ENCODE measurements at places on chromosomes 11 and 22.
A peak's percentile ranks its signal among the peaks of the same experiment; 100 is the strongest.

- DNase-seq = no peak
Measured at GRCh38 chr11:123145220-123145619, 49.8 kb downstream of the CLMP start.

GRCh38 chr22:22700631-22701030, 56.2 kb downstream of the GGTLC2 start:
- no peak for DNase-seq

DNA sequence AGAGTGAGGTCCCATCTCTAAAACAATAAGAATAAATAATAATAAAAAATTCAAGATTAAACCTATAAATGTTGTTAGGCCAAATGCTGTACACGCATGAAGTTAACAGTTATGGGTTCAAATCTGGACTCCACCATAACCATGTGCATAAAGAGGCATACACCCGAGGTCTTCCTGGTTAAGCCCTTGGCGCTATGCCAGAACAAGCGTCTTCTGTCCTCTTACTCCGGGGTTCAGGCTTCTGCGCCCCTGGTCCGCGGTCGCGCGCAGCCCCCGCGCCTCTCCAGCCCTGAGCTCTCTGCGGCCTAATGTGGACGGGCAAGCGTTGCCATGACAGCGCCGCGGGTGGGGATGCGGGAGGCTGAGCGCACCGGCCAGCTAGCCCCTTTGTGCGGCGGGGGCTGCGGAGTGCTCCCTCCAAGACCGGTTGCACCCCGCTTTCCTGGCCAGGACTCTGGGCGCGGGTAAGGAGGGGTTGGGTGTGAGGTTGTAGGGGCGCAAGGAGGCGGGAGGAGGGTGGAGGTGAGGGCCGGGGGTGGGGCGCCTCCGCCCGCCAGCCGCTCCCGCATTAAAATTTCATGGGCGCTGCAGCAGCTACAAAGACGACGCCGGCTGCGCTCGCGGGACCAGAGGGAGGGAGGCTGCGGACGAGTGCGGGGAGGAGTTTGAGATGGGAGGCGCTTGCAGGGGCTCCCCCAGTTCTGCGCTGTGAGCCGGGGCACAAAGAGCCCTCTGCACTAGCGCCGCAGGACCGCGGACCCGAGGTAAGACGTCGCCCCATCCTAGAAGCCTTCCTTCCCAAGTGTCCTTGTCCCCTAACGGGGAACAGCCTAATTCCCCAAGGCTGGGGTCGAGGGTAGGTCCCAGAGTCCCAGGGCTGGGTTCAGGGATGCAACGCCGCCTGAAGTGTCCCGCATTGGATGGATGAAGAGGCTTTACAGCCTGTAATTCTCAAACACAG, at the start of gene MIAT:
TSS of gene MIAT (plus strand) at position 698 of the 961 bp plus-strand sequence.
- DNase-seq = no peak

DNA sequence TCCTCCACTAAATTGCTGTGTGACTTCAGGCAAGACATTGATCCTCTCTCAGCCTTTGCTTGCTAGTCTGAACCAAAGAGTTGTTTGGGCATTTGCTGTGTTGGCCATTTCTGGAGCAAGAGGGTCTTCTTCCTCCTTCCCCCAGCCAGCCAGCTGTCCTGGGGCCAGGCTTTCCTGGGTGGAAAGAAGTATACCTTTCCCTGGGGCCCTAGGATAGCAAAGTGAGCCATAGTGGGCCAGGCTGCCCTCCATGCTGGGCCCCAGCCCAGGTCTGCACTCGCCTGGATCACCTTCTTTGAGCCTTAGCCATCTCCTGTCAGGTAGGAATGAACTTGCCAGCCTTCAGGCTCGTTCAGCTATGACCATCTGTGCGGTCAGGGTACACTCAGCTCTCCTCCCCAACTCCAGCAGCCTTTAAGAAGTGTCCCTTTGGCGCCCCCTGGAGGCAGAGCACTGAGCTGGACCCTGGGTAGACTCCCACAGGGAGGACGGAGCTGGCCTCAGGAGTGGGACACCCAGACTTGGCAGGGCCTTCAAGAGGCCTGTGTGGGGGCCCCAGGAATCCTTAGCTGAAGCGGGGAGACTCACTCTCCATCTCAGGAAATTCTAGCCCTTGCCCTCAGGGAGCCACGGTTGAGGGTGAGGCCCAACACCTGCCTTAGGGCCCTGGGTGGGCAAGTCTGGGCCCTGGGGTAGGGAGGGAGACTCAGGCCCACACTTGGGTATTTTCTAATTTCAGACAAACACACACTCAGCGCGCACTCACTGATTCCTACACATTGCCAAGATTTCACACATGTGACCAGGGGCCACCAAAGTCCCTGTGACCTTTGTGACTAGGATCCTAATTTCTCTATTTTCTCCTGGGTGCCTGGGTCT, 35.6 kb upstream of the TPBGL start:
- peak; percentile 71 for DNase-seq

DNA sequence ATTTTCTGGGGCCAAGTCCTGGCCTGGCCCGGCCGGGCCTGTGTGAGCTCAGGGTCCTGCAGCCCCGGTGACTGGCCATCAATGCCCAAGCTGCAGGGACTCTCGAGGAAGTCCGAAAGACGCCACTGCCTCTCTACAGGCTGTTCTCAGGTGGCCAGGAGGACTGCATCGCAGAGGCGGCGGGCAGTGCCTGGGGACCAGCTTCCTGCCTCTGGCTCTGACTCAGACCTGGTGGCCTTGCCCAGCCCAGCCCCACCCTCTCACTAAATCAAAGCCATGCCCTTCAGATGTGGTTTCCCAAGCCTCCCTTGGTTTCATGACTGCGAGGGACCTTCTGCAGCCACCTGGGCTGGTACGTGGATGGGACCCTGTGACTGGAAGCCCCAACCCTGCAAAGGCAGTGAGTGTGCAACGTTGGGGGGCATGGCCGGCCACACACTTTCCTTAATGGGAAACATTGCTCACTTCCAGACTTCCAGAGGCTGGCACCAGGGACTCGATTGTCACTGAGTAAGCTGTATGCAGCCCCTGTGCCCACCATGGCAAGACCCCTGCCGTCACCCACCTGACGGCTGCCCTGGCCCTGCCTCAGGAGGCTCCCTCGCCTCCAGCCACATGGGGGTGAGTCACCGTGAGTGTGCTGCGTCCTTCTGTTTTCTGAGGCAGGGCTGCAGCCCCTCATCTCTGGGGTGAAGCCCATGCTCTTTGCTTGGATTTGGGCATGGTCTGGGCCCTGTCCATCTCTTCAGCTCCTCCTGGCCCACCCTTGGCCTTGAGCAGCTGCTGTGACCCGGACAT, 6.0 kb upstream of the FGF3 start:
- DNase-seq = no peak

DNA sequence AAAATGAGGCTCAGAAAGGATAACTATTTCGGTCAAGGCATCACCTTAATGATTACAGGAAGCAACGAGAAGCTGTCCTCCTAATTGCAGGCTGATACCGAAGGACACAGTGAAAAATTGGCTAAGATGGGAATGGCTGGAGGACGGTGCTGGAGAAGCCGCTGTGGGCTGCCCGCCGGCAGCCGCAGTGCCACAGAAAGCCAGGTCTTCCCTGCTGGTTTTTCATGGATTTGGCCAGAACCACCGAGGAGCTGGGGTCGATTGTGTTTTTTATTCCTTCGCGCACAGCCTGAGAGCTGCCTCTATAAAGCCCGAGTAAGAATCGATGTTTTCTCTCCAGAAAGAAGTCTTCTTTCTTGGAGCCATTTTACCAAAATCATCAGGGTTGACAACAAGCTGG, 1484.2 kb downstream of the BRD1 start:
- no peak for DNase-seq

GRCh38 chr22:38694049-38694448, 6.7 kb downstream of the JOSD1 start:
- DNase-seq = no peak

DNA sequence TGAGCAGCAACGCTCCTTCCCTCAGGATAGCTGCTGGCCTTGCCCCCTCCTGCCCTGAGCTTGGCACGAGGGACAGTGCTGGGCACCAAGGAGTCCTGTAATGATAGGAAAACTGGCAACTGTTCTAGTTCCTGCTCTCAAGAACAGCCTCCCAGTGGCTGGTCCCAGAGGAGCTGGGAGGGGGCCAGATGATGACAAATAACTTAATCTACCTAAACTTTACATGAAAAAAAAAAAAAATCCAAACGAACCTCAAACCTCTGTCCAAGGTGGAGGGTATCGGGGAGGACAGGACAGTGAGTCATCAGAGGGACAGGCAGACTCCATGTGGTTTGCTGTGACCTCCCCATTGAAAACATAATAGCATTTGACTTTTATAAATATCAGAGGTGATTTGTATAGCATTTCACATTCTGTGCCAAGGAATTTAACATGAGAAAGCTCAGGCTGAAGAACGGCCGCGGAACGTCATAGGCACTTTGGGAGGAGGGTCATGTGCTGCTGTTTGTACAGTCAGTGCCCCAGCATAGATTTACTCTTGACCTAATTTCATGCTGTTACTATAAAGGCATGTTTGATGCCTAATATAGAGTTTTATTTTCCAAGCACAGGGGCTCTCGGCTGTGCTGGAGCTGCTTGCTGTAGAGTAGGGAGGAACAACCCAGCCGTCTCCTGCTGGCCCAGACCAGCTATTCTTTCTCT, 98.2 kb upstream of the NNMT start:
- peak; percentile 85 for DNase-seq

GRCh38 chr11:67238894-67239782, 27.1 kb upstream of the GRK2 start:
- DNase-seq = no peak

GRCh38 chr22:37051391-37052385, at the start of gene KCTD17:
Gene KCTD17, plus strand, starts transcription at chr22:37051742. Its CDS starts 19 bp downstream, at chr22:37051761.
- DNase-seq = peak; percentile 78

DNA sequence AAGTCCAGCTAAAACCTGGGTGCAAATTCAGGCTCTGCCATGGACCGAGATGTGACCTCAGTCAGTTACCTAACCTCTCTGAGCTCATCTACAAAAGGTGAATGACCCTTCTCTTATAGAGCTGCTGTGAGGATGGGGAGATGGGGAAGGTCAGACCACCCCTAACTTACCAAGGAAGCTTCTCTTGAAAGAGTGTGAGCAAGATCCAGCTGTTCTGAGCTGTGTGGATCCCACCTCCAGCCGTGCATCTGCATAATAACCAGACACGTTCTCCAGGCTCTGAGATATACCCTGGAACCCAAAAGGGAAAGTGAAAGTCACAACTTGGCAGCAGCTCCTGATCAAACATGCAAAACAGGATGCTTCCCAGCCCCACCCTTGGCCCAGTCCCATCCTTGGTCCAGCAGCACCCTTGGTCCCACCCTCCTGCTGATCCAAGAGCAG, at the start of gene APOL3:
TSS of gene APOL3 (minus strand) at position 257 of the 444 bp plus-strand sequence. CDS start 11,700 bp downstream, outside the sequence.
- peak; percentile 45 for DNase-seq

DNA sequence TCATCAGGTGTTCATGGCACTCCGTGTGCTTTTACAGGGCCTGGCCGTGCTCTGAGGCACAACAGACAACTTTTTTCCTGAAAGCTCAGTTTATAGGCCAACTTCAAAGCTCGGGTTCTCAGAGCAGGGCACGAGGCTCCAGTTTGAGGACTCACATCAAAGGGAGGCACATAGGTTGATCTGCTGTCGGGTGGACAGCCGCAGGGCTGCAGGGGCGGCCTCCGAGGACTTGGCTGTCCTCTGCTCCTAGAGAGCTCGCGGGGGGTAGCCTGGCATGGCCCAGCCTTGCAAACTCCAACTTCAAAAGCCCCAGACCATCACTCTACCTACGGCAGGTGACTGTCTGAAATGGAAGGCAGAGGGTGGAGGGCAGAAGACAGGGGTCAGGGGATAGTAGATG, 31.6 kb downstream of the C11orf58 start:
- no peak for DNase-seq

GRCh38 chr22:31185056-31185455, 25.1 kb downstream of the RNF185 start:
- DNase-seq = no peak

- DNase-seq = no peak
Measured at GRCh38 chr11:134845474-134846327, 433.7 kb upstream of the B3GAT1 start.

DNA sequence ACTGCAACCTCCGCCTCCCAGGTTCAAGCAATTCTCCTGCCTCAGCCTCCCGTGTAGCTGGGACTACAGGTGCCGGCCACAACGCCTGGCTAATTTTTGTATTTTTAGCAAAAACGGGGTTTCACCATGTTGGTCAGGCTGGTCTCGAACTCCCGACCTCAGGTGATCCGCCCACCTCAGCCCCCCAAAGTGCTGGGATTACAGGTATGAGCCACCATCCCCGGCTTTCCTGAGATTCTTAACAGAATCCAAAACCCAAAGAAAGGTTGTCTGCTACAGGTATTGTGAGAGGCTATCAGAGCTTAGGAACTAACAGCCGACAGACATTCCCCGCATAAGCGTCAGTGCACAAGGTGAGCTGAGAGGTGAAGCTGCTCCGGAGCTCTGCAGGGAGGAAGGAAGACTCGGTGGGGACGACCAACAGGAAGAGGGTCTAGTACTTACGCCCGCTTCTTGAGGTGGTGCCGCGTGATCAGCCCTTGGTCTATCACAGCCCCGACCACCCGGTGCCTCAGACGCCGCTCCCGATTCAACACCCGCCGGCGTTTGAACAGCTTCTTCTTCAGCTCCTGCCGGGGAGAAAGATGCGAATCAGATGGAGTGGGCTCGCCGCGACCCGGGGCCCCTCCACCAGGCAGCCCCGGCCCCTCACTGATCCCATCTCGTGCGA, 470 bp downstream of the C11orf98 start:
- no peak for DNase-seq

DNA sequence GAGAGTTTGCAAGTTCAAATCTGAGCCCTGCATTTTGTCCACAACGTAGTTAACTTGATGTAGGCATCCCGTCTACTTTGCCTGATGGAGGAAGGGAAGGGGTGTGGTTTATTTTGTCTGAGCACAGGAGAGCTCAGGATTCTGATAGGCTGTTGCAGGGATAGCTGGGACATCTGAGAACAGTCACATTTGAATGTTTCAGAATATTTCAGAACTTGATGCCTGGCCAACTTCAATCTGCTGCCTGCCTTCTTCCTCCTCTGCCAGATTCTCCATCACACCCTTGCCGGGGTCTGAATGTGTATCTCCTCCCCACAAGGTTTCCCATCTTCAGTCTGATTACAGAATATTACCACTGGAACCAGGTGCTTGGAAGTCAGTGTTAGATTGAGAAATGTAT, 51.6 kb downstream of the NTM start:
- DNase-seq = no peak

GRCh38 chr11:129999407-129999806, 3.2 kb downstream of the PRDM10 start:
- no peak for DNase-seq

Data from muscle of back (tissue), 13 donors.